ENCODE measurements at places on chromosomes 5 and 9.

DNA sequence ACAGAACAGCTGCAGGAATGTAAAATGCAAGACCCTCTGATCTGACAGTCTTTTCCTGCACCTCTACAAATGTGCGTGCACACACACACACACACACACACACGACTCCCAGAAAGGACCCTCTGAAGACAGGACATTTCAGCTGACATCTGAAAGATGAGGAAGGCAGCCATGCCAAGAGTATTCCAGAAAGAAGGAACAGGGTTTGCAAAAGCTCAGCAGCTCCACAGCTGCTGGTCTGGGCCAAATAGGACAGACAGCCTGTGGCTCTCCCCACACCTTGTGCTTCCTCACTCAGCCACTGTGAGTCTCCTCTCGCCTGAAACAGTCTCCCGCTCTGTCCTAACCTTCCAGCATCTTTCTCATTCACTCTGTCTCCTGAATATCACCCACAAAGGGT lies 189.0 kb downstream of the PALM2AKAP2 start:
- DNase-seq = no peak

DNA sequence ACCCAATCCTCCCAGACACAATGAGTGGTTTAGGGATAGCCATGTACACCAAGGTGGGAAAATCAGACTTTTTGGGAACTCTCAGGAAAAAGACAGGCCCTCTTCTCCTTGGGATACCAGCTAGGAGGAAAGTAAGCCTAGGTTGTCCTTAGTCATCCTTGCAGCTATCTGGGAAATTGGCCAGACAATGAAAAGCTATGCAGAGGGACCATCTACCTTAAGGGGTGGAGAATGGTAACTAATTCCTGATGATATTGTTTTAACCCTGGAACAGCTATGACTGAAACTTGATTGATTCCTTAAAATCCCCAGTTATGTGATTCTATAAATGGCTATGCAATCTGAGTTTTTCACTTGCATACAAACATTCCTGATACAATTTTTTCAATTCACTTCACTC lies 88.9 kb upstream of the BNC2 start:
- DNase-seq = no peak

DNA sequence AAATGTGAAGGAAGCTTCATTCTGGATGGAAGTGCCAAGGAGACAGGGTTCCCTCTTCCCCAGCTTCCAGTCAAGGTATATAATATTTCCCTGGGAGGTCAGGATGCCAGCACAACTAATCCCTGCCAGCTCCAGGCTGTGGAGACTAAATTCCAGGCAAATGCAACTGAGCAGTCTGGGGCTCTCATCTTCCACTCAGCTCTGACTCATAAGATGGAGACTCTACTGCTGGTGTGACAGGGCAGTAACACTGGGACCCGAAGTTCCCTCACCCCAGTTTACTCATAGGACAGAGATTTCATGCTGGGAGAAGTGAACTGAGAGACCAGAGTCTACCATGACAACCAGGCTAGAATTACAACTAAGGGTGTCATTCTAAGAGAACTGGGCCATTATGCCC lies 235.4 kb downstream of the FSTL4 start:
- peak; percentile 20 for DNase-seq

DNA sequence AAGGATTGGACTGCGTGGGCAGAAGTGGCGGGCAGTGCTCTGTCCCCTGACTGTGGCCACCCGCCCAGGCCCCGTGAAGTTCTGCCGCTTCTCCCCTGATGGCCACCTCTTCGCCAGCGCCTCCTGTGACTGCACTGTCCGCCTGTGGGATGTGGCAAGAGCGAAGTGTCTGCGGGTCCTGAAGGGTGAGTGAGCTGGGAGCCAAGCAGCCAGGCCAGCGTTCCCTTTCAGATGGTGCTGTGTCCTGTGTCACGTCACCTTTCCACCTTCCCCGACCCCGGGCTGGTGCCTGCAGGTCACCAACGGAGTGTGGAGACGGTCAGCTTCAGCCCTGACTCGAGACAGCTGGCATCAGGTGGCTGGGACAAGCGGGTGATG lies 2.3 kb downstream of the WDR38 start:
- DNase-seq = no peak

GRCh38 chr5:76874088-76874581 lies 24.3 kb downstream of the S100Z start:
- no peak for DNase-seq

GRCh38 chr5:137808503-137809135 lies 54.5 kb upstream of the HNRNPA0 start:
- DNase-seq = no peak

- DNase-seq = no peak
These were observed 323.8 kb downstream of the PSAT1 start for GRCh38 chr9:78620764-78621163.

DNA sequence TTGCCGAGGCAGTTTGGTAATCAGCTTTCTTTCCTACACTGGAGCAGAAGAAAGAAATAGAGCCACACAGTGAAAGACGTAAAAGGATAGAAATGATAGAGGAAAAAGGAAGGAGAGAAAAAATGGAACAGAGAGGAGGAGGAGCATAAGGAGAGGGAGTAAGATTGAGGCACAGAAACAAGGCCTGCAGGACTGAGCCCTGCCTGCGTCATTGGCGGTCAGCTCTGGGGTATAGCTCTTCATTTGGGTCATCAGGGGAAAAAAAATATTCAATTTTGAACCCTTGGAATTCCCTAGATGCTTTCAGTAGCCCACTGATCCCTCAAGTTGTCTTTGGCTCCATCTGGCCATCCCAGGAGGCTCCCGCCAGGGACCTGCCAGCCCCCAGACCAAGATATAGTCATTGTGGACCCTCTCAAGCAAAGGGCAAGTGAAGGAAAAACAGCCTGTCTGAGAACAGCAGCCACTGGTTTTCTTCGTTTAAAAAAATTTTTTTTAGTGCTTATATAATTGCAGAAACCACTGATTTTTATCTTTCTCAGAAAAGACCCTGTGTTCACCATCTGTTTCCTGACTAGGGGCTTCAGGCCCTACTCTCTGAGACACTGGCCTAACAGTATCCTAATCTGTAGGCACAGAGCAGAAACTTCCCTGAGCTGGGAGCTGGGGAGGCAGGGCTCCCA lies 31.3 kb upstream of the MATR3 start:
- DNase-seq = no peak

GRCh38 chr5:177233206-177233605 lies 70.3 kb downstream of the RAB24 start:
- DNase-seq = no peak

- no peak for DNase-seq
These were observed 216.9 kb upstream of the ZNF608 start for GRCh38 chr5:124963236-124963919.

DNA sequence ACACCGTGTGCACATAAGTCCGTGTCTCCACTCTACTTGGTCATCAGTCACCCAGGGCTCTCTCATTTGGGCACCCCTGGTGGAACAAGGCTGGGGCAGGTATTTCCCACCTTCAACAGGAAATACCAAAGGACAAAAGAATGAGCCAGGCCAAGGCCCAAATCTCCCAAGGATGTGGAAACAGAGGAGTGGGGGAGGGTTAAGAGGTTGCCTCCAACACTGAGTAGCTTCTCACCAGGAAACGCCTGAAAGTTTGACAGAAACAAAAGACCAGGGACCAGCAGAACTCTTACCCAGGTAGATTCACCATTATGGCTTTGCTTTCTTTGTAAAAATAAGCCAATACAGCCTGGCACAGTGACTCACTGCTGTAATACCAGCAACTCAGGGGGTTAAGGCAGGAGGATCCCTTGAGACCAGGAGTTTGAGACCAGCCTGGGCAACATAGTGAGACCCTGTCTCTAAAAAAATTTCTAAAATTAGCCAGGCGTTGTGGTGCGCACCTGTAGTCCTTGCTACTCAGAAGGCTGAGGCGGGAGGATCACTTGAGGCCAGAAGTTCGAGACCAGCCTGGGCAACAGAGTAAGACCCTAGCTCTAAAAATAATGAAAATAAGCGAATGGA lies 12.7 kb downstream of the SLC1A3 start:
- no peak for DNase-seq

- DNase-seq = no peak
These were observed 24.3 kb upstream of the FAT2 start for GRCh38 chr5:151615431-151615830.

- peak; percentile 87 for DNase-seq
These were observed at the start of gene DAB2 for GRCh38 chr5:39424736-39425637. Gene DAB2 (minus strand): TSS chr5:39424980. CDS start chr5:39394320, 30,660 bp downstream.

DNA sequence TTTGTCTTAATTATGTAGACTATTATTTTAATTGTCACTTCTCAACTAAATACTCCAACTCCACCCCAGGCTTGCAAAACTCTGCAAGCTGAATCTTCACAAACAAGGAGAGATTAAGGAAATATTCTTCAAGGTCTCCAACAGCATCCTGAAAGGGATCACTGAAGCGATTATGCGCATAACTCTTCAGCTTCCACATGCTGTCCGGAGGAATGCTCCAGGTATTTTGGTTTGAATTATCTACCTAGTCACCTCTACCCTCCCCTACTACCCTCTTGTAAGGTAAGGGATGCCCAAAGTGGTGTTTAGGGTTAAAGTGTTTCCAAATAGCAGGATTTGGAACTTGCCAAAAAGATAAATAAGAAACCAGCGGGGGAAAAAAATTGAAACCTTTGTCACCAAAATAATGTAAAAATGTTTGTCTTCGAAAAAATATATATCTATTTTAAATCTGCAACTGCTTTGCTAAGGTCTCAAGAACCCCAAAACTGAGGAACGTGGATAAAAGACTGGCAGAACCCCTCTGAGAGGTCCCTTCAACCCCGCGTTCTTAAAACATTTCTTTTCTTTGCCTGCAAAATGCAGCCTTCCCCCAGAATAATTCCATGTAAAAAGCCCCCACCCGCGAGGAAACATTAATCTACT lies 11.6 kb downstream of the PTCH1 start:
- no peak for DNase-seq

GRCh38 chr5:172820046-172820767 lies 13.8 kb upstream of the ERGIC1 start:
- no peak for DNase-seq

- DNase-seq = peak; percentile 71
These were observed 28.8 kb upstream of the CDC23 start for GRCh38 chr5:138241688-138242571.

- no peak for DNase-seq
These were observed 23.1 kb downstream of the MAP1B start for GRCh38 chr5:72130351-72130761.

DNA sequence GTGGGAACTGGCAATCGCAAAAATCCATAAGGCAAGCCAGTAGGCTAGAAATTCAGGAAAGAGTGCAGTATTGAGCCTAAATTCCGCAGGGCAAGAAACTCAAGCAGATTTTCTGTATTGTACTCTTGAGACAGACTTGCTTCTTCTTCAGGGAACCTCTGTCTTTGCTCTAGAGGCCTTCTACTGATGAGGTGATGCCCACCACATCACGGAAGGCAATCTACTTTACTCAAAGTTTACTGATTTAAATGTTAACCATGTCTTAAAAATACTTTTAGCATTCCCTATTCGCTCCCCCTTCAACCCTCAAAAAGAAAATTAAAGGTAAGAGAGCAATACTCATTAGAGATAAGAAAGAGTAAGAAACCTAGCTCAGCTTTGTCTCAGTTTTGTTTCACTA lies 11.3 kb downstream of the IL7R start:
- DNase-seq = no peak

DNA sequence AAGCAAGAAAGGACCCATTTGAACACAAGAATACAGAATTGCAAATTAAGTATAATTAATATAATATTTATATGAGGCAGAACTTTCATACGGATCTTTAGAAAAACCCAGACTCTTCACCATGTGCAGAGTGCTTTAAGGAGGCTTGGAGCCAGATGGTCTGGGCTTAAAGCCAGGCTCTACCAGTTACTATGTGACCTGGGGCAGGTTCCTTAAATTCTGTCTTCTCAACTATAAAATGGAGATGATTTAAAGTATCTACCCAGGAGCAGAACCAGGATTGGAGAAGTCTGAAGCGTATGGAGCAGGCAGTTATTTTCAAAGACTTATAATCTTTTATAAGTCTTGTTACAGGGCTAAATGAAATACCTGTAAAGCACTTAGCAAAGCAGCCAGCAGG lies 202.1 kb downstream of the TSSK1B start:
- no peak for DNase-seq

- DNase-seq = no peak
These were observed 1.5 kb downstream of the LTC4S start for GRCh38 chr5:179795049-179795862.

GRCh38 chr5:118405650-118406061 lies 582.7 kb downstream of the DTWD2 start:
- no peak for DNase-seq

GRCh38 chr5:16707168-16707868 lies 90.5 kb upstream of the RETREG1 start:
- no peak for DNase-seq

DNA sequence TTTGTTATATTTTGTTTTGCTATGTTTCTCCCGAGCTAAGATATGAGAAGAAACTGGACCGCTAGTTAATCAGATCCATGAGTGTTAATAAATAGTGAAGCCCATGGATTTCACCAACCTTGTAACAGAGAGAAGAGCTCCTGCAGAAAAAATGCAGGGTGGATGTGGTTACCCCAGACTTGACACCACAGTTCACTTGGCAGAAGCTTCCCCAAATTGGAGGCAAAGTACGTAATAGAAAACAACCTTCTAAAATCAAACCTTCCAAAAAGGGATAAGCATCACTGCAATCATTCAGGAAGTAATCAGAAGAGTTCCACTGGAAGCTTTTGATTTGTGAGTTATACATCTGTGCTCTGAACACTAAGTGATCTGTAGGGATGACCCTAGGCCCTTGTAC lies 267.5 kb downstream of the ACTL7B start:
- no peak for DNase-seq

DNA sequence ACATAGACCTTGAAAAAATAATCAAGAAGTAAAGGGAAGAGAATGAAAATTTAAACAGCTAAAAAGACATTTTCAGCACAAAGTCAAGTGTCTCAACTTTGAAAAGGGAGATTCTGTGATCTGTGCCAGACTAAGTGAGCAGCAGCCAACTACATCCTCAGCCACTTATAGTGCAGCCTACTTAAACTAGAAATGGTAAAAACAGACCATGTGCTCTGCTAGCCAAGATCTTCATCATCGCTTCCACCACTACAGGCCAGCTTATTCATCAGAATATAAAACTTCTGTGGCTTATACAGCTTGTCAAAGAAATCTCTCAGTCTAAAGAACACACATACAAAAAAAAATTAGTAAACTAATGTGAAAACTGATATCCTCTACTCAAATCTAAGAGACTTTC lies 63.5 kb downstream of the CEMIP2 start:
- no peak for DNase-seq

DNA sequence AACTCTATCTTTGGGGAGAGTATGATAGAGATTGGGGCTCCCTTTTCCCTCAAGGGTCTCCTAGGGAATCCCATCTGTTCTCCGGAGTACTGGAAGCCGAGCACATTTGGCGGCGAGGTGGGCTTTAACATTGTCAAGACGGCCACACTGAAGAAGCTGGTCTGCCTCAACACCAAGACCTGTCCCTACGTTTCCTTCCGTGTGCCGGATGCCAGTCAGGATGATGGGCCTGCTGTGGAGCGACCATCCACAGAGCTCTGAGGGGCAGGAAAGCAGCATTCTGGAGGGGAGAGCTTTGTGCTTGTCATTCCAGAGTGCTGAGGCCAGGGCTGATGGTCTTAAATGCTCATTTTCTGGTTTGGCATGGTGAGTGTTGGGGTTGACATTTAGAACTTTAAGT lies 21.5 kb downstream of the PTGS1 start:
- peak; percentile 51 for DNase-seq

GRCh38 chr5:84411832-84412605 lies 27.3 kb upstream of the EDIL3 start:
- no peak for DNase-seq

Data from type B pancreatic cell (in vitro differentiated cells).